AG10803 (cell line): ENCODE measurements at places on chromosomes 2 and 18.
A peak's percentile ranks its signal among the peaks of the same experiment; 100 is the strongest.

DNA sequence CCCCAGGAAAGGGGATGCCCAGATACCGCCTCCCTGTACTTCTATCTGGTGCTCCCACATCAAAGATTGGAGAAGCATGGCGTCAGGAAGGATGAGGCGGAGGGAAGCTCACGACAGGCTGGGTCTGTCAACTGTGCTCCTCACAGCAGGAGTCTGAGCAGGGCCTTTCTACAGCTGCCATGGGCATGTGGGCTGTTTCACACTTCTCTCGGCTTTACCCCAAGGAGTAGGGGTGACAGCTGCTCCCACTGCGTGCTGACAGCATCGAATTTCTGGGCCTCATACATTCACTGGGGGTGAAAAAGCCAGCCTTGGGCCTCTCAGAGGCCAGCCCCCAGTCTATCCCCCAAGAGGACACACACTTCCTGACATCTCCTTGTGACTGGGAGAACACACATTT is 21.1 kb downstream of the NEURL3 start:
- DNase-seq: no peak

DNA sequence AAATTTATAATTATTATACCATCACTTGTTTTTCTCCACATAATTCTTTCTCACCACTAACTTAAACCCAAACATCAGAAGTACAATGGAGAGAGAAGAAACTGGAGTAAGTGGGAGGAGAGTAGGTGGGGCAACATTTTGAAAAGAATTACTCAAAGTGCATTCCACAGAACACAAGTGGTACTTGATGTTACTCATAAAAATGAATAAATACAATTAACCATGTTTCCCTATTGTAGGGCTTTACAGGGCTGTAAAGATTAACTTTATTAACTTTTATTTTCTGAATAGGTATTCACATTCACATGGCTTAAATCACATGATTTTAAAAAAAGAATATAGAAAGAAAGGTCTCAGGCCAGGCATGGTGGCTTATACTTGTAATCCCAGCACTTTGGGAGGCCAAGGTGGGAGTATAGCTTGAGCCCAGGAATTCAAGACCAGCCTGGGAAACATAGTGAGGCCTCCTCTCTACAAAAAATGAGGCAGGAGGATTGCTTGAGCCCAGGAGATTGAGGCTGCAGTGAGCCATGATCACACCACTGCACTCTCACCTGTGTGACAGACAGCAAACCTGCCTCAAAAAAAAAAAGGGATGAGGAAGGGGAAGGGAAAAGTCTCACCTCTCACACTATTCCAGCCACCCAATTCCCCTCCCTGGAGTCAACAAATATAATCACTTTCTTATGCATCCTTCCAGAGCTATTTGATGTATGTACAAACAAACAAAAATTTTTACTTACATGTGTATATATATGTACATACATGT is 47.1 kb downstream of the KCNG3 start:
- DNase-seq: no peak

DNA sequence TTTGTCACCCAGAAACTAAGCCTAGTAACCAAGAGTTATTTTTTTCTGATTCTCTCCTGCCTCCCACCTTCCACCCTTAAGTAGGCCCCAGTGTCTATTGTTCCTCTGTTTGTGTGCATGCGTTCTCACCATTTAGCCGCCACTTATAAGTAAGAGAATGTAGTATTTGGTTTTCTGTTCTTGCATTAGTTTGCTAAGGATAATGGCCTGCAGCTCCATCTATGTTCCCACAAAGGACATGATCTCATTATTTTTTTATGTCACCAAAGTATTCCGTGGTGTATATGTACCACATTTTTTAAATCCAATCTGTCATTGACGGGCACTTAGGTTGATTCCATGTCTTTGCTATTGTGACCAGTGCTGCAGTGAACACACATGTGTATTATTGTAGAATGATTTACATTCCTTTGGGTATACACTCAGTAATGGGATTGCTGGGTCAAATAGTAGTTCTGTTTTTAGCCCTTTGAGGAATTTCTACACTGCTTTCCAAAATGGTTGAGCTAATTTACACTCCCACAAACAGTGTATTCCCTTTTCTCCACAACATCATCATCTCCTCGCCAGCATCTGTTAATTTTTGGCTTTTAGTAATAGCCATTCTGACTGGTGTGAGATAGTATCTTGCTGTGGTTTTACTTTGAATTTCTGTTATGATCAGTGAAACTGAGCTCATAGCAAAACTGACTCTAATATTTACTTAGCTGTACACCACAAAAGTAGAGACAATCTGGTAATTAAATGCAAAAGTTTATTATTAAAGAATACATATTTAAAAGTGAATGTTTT is 660.1 kb upstream of the SLC8A1 start:
- DNase-seq: no peak

DNA sequence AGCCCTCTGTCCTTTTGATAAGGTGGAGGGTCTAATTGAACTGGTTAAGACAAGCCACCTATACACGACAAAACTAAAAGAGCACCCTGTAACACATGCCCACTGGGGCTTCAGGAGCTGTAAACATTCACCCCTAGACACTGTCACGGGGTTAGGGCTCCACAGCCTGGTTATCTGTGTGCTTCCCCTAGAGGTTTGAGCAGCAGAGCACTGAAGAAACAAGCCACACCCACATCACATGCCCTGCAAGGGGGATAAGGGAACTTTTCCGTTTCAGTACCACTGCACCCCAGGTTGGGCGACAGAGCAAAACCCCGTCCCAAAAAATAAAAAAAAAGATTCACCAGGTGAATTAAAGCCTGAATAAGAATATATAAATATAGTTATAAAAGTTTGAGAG is 913.7 kb upstream of the ACVR2A start:
- DNase-seq: no peak

DNA sequence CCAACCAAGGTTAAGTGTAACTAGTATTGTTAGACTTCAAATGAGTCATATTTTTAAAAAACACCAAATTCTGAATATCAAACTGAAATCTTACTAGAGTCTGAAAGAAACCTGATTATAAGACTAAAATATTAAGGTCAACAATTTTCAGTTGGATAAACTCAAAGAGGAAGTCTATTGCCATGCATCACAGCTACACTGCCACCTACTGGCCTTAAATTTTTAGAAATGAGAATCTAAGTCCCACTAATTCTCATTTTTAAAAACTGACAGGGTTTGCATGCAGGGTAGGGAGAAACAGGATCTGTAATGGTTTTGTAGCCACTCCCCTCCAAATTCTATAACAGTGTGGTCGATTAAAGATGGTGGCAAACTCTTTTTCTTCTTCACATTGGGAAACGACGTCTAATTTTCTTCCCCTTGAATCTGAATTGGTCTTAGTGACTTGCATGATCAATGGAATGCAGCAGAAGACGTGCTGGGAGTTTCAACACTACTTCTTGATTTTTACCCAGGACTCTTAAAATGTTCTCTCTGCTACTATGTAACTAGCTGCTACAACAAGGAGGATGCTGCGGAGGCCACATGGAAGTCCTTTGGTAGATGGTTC is 176.1 kb upstream of the SESTD1 start:
- peak; percentile 37 for DNase-seq

GRCh38 chr2:226581004-226581403 is 218.6 kb downstream of the IRS1 start:
- no peak for DNase-seq

DNA sequence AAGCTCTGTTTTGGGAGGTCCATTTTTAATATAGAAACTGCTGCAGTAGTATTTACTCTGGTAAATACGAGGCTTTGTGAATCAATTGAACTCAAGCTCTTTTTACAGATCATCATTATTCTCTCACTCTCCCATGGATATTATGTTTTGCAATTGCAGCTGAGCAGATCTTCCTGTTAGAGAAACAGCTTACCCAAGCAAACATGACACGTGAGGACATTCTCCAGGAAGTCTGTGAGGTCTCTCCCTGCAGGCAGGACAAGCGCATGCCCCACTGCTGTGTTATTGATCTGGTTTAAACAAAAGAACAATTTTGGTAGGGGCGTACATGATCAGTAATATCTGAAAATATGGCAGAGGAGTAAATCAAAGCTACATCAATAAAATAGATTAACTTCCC is 72.1 kb downstream of the COL6A3 start:
- peak; percentile 56 for DNase-seq

- DNase-seq: no peak
Measured at GRCh38 chr2:112646791-112647689, 1.3 kb downstream of the SLC20A1 start.

- no peak for DNase-seq
Measured at GRCh38 chr2:149921911-149922616, 334.5 kb upstream of the MMADHC start.

DNA sequence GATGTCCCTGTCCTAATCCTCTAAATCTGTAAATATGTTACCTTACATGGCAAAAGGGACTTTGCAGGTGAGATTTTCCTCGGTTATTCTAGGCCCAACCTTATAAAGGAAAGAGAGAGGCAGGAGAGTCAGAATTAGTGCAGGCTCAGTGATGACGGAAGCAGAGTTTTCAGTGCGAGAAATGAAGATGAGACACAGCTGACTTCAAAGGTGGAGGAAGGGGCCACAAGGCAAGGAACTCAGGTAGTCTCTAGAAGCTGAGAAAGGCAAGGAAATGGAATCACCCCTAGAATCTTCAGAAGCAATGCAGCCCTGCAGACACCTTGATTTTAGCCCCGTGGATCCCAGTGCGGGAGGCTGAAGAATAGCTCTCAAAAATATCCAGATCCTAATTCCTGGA is 7.2 kb upstream of the LCLAT1 start:
- no peak for DNase-seq

DNA sequence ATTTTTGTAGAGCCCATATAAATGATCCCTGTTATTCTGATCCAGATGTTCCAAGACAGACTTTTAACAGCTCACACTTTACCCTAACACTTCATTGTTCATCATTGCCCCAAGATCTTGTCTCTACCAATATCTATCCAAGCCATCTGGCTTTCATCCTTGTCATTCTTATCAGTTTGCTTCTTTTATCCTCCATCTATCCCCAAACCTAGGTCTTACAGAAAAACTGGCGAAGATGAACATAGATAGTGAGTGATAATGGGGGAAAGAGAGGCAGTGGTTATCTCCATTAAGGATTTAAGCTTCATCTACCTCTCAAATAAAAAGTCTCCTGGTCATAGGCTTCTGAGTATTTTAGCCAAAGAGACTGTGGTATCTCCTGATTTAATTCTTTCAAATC is 89.5 kb downstream of the DHRS9 start:
- DNase-seq: no peak

DNA sequence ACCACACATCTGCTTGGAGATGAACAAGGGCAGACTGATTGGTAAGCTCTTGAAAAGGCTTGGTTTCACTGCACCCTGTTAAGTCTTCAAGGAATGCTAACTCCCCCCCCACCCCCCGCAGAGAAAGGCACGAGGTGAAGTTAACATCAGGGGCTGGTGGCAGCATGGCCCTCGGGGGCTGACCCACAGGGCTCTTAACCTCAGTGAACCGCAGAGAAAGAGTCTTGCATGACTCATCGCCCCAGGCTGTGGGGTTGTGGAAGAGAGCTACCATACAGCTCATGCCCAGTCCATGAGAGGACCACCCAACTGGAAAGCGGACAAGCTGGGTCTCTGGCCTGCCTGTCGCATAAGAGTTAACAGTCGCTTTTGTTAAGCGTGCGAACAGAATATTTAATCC is 10.6 kb upstream of the CEP68 start:
- DNase-seq: no peak

DNA sequence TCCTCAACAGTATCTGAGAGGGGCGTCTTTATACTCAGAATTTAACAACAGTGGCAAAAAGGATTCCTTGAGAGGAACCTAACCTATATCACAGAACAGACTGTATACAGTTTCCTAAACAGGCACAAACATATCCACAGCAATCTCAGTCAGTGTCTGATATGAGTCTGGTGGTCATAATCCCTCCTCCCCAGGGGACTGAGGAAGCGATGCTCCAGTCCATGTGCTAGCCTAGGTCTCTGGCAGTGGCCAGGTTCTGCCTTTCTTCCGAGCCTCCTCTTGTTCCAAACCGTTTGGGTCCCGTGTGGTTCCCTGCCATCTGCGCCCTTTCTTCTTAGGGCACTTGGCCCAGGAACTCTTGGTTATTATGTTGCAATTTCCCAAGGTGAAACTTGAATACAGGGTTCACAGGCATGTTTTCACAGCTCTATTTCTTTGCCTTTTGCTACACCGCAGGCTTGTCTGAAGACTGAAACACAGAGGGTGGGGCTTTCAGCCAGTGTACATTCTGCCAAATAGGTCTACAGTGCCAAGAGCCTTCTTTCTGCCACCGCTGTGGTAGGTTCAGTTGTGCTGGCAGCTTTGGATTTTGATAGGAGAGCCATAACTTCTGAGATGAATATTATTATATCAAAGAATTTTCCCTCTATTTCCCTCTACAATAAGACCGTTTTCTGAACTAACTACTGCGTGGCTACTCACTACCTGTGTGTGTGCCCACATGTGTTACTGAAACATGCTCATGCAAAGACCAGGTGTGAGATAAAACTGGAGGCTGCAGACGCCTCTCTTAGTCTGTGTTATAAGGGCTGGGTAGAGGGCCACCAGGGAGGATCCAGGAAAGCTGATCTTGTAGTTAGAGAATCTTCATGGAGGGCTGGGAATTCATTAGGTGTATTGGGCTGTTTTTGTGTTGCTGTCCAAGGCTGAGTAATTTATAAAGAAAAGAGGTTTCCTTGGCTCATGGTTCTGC is 75.0 kb upstream of the HAAO start:
- DNase-seq: no peak

GRCh38 chr2:88856409-88857135 is 165.1 kb downstream of the RPIA start:
- no peak for DNase-seq

- no peak for DNase-seq
Measured at GRCh38 chr18:6728331-6728730, 1.2 kb upstream of the ARHGAP28 start.

- no peak for DNase-seq
Measured at GRCh38 chr2:178858896-178859625, 51.8 kb upstream of the TTN start.

GRCh38 chr2:20524412-20525040 is 77.7 kb downstream of the RHOB start:
- no peak for DNase-seq

DNA sequence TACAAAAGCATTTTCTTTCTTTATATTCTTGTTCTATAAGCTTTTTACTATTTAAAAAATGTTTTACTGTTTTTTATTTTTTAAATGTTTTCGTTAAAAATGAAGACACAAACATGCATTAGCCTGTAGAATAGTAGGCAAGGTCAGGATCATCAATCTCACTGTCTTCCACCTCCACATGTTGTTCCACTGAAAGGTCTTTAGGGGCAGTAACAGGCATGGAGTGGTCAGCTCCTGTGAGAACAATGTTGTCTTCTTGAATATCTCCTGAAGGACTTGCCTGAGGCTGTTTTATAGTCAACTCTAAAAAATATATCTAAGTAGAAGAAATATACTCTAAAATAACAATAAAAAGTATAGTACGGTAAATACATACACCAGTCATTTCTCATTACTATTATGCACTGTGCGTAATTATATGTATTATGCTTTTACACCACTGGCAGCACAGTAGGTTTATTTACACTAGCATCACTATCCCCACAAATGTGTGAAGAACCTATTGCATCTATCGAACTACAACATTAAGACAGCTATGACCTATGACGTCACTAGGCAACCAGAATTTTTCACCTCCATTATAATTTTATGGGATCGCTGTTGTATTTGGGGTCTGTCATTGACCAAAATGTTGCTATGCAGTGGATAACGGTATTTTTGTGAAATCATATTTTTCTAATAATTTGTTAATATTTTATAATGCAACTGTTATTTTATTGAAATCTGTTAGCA is 764.3 kb downstream of the METTL4 start:
- no peak for DNase-seq
